ENCODE measurements at places on chromosomes 1 and 21.

GRCh38 chr1:204950353-204951001, 79.8 kb downstream of the NFASC start:
- no peak for DNase-seq

DNA sequence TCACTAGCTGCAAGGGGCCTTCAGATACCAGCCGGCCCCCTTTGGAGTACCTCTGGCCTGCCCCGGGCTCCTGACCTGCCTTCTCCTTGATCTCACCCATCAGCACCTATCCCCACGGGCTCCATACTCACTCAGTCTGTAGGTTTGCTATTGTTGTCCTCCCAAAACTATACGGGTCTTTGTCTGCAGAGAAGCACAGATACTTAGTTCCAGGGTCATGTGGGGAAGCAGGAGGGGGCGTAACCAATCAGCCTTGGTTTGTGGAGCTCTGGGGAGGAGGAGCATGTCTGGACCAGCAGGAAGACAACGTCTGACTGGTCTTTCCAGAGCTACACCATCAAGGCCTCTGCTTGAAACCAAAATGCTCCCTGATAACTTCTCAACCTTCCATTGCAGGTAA, 15.2 kb downstream of the TMEM63A start:
- DNase-seq: no peak

DNA sequence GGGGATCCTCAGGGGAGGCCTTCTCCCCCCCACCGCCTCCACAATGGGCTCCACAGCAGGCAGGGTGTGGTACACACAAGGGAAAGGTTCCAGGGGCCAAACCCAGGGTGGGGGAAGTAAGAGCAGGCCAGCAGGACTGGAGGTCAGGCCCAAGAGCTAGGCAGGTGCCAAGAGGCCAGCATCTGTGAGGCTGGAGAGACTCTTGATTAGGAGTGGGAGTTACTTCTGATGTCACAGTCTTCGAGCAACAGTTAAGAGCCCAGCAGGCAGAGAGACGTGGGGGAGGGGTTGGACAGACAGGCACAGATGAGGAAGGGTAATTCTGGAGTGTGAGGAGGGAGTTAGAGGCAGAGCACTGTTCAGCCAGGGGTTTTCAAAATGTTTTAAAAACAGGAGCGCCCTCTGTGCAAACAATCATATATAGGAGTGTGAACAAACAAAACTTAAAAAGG, 55.8 kb downstream of the SLC9A1 start:
- DNase-seq: peak; percentile 43

DNA sequence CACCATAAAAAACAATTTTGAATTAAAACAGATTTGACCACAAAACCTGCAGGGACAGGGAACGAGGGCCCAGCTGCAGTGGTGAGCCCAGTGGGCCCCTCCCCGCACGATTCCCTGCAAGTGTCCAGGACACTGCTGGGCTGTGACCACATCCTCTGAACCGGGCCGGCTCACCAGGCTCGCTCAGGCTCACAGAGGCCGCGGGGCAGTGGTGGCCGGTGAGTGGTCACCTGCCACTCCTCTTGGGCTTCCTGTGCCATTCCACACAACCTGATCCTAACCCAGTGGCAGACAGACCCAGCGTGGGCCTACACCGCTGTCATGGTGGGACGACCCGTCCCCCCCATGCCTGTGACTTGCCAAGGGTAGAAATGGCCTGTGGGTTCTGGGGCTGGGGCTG, 36.5 kb upstream of the RIPK4 start:
- no peak for DNase-seq

DNA sequence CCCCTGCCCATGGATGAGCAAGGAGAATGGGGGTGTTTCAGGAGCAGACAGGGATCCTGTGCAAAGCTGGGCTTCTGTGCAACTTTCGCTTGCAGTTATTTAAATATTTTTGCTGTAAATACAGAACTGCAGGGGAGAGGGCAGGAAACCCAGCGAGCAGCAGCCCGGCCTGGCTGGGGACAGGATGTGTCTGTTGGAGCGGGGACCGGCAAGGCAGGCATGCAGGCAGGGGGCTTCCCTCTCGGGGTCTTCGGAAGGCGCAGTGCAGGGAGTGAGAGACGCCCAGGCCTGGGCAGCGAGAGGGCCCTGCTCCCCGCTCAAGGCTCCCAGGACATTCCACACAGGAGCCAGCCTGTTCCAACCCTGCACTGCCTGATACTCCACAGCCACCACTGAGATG, 1.7 kb upstream of the AIRE start:
- DNase-seq: no peak

DNA sequence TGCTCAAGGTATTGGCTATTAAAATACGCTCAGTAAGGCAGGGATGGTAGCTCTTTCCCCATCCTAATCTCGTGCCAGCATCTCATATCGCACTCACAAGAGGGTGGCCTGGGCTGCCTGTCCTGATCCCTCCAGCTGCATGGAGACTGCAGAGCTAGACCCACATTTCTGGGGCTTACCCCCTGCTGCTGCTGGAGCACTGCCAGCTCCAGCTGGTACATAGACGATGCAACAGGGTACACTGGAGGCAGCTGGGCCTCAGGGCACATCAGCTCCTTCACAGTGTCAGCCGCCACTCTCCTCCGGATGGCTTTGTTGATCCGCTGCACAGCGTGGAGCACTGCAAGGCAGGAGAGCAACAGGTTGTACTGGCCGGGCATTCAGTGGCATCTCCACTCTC, 16.0 kb downstream of the IQGAP3 start:
- no peak for DNase-seq

- DNase-seq: no peak
These were observed 221.7 kb downstream of the HHIPL2 start for GRCh38 chr1:222326006-222326709.

DNA sequence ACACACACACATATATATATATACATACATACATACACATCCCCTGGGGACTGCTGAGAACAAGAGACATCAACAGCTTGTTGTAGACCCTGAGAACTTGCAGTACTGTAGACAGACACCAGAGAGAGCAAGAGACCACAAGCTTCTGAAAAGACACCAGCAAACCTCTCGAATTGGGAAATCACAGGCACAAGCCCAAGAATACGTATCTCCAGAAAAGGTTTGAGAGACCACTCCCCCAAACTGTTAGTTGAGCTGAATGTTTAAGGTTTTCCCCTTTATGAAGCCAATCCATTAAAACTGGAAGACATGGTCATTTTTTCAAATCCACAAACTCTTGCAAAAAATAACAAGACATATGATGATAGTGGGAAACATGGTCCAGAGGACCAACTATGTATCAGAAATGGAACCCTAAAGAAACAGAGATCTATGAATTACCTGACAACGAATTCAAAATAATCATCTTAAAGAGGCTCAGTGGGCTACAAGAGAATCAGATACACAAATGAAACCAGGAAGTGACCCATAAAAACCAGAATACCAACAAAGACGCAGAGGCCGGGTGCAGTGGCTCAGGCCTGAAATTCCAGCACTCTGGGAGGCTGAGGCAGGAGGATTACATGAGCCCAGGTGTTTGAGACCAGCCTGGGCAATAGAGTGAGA, 45.1 kb downstream of the SLC2A1 start:
- DNase-seq: peak; percentile 70

Data from fibroblast of gingiva (primary cell).